ENCODE measurements at places on chromosomes 16 and 17.

DNA sequence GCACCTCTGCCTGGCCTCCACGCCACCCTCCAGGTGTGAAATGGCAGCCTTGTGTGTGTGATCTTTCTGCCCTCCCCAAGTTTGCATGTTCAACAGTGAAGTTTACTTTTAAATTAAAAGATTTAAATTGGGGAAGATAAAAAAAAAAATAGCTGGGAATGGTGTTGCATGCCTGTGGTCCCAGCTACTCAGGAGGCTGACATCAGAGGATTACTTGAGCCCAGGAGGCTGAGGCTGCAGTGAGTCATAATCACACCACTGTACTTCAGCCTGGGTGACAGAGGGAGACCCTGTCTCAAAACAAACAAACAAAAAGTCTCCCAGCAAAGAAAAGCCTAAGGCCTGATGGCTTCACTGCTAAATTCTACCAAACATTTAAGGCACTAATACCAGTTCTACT lies 35.4 kb upstream of the RNF43 start:
- no peak for DNase-seq

- peak; percentile 59 for DNase-seq
Measured at GRCh38 chr16:28192806-28193529, 18.8 kb downstream of the XPO6 start.

GRCh38 chr16:84003038-84003437 lies 35.0 kb downstream of the NECAB2 start:
- no peak for DNase-seq

GRCh38 chr17:45110676-45111611 lies 21.4 kb downstream of the PLCD3 start:
- DNase-seq = no peak

GRCh38 chr17:83064021-83064731 lies 15.2 kb upstream of the METRNL start:
- no peak for DNase-seq

GRCh38 chr16:83002351-83003334 lies 375.9 kb downstream of the CDH13 start:
- no peak for DNase-seq

DNA sequence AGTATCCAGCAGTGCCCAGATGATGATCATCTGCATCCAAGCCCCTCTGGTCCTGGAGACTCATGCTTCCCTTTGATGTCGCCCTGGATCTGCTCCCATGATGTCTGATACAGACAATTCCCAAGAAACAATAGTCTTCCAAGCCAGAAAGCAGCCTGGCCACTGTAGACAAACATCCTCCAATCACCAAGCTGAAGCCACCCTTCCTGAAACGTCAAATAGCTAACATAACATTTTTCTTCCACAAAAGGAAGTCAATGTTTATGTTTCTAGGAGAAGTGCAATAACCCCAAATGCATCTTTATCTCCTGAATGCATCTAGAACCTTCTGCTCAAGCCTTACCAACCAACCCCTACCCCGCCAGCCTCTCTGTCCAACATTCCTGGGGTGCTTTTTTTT lies 1.2 kb upstream of the DPEP2 start:
- DNase-seq = no peak

DNA sequence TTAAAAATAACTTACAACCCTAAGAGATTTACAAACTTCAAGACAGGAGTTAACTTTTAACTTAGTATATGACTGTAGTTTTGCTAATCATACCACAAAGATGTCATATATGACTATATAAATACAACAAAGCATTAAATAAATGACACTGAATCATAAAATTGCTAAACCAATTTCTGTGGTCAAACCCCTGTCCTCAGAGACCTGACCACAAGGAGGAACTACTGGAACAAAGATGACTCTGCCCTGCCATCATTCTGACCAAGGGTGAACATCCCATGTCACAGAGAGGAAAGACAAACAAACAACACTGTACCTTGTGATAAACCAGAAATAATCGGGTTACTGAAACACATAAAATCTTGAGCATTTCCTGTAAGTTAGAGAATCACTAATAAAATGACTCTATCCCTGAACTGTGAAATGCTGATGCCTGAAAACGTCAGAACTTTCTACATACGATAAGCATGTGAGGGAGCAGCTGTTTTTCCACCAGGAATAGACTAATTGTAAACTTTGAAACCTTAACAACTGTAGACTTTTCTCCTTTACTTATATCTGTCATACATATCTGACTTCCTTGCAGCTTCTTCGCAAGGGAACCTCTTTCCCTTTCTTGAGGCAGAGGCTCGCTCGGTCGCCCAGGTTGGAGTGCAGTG lies 47.9 kb downstream of the WDR59 start:
- DNase-seq = no peak

DNA sequence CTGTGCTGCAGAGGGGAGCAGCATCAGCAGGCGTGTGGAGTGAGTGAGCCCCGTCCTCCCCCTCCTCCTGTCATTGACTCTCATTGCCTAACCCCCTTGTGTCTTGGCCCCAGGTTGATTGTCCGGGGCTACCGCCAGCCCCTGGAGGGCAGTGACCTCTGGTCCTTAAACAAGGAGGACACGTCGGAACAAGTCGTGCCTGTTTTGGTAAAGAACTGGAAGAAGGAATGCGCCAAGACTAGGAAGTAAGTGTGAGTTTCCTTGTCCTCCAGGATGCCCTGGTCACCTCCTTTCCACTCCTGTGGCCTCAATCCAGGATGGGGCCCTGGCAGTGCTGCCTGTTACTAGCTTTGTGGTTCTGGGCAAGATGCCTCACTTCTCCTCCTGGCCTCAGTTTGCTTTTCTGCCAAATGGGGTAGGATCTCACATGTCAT lies 87.0 kb downstream of the ABCC1 start:
- DNase-seq = no peak

DNA sequence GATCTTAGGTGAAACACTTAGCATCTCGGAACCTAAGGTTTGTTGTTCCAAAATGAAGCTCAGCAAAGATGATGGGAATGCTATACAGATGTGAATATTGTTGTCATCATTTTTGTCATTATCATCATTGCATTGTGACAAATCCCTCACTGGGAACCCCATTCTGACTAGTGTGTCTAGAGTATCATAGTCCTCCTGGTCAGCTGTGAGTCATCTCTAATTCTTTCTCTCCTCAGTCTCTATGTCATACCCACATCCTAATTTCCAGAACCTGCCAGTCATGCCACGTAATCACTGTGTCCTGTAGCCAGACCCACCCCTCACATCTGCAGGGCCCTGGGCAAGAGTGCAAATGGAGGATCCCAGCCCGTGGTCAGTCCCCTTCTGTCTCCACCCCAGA lies 60.5 kb upstream of the CLEC3A start:
- DNase-seq = no peak

DNA sequence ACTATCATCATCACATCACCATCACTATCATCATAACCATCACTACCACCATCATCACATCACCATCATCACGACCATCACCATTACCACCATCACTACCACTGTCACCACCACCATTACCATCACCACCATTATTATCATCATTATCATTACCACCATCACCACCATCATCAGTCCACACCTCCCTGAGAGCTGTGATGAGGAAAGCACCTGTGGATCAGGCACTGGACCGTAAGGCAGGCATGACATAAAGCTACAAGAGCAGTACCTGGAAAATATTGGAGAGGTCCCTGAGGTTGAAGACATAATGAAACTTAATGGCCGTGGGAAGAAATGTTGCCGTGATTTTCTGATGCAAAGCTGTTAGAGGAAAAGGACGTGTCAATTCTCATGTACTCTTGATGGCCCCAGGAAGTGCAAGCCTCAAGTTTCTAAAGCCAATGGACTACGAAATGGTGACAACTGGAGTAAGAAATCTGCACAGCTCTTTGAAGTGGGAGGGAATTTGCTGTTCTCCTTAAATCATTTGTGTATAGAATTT lies 98.4 kb downstream of the DNAH17 start:
- DNase-seq = no peak

- no peak for DNase-seq
Measured at GRCh38 chr16:9362050-9362449, 270.6 kb downstream of the HAPSTR1 start.
